ENCODE measurements at places on chromosomes 5 and 9.

- DNase-seq, result no peak
Measured at GRCh38 chr9:27280860-27281259, 16.1 kb downstream of the EQTN start.

DNA sequence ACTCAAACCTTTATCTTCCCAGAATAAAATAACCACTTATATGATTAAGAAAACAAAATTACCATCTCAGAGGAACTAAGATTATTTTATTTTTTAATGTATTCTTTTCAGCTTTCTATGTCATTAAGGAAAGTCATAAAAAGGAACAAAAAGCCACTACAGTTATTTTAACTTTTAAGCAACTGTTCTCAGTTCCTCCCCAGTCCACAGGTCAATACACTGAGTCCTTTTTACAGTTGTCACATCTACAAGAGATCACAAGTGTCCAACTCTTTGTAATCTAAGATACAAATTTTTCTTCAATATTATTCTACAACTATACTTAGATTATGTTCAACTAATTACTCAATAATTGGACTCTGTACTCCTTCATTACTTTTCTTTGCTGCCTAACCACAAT lies 782.8 kb upstream of the ACO1 start:
- DNase-seq, result no peak

GRCh38 chr9:131823701-131824146 lies 83.8 kb upstream of the RAPGEF1 start:
- no peak for DNase-seq

DNA sequence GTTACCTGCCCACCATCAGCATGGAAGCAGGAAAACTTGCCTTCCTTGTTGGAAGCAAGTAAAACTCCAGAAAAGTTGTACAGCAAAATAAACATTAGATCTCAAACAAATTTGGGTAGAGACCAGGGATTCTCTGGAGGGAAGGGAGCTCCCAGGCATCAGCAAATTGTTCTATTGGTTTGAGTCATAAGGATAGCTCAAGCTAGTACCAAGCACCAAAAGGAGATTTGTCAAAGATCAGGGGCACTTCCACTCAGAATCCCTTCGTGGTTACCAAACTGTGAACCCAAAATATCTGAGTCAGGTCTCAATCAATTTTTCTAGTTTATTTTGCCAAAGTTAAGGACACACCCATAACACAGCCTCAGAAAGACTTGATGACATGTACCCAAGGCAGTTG lies 37.8 kb downstream of the DNAJB5 start:
- no peak for DNase-seq

GRCh38 chr9:135805422-135806022 lies 101.8 kb downstream of the CAMSAP1 start:
- DNase-seq, result no peak

DNA sequence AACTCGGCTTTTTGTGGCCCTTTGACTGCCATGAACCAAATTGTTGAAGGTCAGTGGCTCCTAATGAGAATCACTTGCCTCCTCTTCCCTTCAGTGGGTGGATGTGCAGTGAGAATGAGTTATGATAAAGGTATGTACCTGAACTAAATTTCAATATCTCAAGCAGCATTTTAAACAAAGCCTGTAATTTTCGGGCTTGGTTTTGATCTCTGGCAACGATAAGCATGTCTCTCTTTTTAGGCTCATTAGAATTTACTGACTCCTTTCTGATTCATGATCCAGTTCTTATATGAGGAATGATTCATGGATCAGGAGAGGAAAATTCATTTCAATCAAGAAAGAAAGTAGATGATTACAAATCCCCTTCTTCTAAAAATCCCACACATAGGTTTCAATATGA lies 305.5 kb downstream of the ARRDC3 start:
- DNase-seq, result no peak

DNA sequence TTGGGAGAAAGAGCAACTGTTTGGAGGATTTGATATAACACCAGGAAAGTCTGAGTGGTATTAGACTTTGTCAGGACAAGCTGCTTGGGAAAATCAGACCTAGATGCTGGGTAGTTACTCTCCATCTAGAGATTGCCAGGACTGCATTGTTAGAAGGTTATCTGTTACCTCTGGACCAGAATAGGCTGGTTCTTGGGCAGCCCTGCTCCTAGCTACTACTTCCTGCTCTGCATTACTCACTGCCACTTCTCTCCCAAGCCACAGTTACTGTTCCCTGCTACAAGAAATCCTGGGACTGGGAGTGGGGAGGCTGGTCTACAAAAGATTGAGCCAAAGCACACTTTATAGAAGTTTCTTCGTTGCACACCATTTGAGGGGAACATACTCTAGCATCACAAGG lies 95.5 kb upstream of the KCNN2 start:
- no peak for DNase-seq

- no peak for DNase-seq
Measured at GRCh38 chr5:139862313-139862712, 66.7 kb downstream of the PSD2 start.

Measured in T-helper 9 cell (primary cell).